Activated CD4-positive, alpha-beta T cell treated with anti-CD3 and anti-CD28 coated beads for 1 hour (primary cell): ENCODE measurements at places on chromosomes 5 and 9.

DNA sequence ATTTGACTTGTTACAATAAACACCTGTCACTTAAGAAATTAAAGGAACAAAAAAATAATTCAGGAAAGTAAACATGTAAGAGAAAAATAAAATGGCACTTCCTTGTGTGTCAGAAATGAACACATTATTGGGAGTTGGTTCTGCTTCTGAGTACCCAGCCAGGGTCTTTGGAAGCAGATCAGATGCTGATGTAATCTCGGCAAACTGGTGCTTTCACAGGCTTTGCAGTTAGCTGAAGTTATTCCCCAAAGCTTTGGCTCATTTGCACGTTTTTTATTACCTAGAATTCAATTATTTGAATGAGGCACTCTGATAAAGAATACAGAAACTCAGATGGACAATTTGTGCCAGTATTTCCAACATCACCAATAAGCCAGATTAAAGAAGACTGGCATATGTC, 10.9 kb downstream of the CDH18 start:
- DNase-seq, result no peak

DNA sequence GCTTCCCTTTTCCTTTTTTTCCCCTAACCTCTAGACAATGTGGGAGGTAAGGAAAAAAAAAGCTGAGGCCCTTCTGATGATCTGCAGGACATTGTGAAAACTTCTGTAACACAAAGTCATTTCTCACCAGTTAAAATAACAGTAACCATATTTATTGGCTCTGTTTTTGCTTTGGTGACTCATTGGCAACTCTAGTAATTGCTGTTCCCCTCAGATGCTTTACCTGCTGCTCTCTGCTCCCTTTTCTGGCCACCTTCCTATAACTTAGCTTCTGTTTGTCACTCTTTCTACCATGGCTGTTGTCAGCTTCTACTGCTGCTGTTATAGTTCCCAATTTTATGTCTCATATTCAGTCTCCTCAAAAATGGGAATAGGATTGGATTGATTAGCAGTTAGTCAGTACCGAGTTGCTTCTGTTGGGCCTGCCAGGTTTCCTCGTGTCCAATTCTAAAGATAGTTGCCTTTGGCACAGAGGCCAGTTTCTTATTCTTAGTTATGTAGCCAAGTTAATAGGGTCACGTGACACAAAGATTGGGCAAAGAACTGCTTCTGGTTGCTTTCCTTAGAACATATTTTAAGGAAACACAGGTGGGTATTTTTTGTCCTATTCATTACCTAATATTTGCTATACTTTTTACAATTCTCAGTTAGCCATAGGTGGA, 16.8 kb downstream of the SCAMP1 start:
- no peak for DNase-seq

GRCh38 chr9:89538871-89539270, 41.0 kb upstream of the SEMA4D start:
- DNase-seq, result no peak

DNA sequence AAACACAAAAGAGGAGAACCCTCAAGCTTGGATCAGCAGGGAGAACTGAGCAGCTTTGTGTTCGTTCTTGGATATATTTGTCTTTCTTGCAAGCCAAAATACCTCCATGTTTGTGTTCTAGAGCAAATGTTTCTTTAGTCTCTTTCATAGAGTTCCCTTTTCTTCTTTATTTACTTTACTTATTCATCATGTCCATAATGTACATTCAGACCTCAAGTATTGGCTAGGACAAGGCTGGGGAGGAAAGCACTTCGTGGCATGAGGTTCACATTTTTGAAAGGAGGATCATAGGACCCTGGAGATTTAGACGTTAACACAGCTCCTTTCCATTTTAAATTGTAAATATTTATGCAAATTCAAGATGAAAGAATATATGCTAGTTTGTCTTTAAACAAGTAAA, 590.2 kb upstream of the MEF2C start:
- DNase-seq, result no peak

- no peak for DNase-seq
These were observed 2.5 kb downstream of the ARHGAP26 start for GRCh38 chr5:142772446-142773293.

GRCh38 chr5:89601880-89602279, 718.9 kb upstream of the MEF2C start:
- DNase-seq, result no peak

- no peak for DNase-seq
These were observed 9.6 kb downstream of the NDST1 start for GRCh38 chr5:150517272-150518152.

GRCh38 chr5:131270809-131271208, 7.0 kb downstream of the CDC42SE2 start:
- no peak for DNase-seq

GRCh38 chr9:113617550-113617949, 154.0 kb downstream of the RGS3 start:
- no peak for DNase-seq

DNA sequence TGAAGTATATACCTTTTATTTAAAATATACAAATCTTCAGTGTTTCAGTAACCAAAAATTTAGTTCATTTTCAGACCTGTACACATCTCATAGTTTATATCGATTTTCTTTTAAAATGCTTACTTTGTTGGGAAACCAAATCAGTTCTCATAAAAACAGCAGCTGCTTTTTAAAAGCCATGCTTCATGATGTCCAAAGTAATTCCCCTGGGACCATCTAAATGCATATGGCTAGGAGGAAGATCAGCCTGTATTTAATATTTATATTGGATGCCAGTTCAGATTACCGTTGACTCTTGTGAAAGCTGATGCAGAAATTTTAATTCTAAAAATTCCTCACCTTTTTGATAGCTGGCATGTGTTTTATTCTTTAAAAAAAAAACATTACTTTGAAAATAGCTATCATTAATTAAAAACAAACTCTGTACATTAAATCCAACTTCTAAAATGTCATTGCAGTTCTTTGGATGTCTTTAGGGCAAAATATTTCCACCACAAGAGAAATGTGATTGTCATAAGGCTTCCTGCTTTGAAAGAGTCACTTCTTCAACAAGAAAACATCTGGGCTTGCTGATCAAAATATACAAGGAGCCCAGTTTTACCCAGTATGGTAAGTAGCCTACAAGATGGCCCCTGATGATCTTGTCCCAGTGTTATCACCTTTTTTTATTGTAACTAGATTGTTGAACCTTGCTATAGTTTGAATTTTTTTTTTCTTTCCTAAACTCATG, 1242.9 kb upstream of the CDH6 start:
- DNase-seq, result no peak

DNA sequence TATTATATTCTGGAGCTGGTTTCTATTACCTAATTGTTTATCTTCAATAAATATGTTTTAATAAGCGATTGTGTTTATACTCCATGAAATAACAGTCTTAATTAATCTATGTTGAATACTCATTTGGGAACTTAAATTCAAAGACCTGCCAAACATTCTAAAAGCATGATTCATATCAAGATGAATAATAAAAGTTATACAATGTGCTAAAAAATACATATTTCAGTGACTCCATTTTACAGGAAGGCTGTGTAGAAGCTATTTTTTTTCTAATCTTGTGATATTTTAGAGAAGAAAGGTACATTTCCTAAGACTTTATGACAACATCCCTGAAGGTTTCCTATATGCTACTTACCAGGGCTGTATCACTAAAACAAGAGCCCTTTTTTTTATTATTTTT, 417.9 kb downstream of the NFIB start:
- DNase-seq, result no peak

DNA sequence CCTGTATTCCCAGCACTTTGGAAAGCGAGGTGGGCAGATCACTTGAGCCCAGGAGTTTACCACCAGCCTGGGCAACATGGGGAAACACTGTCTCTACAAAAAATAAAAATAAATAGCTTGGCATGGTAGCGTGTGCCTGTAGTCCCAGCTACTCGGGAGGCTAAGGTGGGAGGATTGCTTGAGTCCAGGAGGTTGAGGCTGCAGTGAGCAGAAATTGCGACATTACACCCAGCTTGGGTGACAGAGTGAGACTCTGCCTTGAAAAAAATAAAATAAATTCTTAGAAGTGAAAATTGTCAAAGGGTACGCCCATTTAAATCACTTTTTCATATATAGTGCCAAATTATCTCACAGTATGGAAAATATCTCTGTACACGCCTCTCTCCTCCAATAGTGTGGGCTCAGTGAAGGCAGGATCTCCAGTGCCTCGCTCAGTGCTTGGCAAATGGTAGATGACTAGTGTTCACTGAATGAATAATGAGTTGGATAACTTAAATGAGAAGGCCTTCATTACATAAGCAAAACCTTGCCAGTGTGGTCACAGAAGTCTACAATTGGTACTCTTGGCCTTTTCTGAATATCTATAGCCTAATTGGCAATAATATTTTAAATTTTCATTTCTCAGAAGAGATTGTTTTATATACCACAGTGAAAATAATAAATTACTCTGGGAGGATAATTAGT, 9.4 kb upstream of the CCL28 start:
- no peak for DNase-seq

GRCh38 chr9:32783168-32783891, at the start of gene TMEM215:
TSS of gene TMEM215 (plus strand) at chr9:32783540. CDS start at chr9:32784184, 644 bp downstream.
- no peak for DNase-seq

DNA sequence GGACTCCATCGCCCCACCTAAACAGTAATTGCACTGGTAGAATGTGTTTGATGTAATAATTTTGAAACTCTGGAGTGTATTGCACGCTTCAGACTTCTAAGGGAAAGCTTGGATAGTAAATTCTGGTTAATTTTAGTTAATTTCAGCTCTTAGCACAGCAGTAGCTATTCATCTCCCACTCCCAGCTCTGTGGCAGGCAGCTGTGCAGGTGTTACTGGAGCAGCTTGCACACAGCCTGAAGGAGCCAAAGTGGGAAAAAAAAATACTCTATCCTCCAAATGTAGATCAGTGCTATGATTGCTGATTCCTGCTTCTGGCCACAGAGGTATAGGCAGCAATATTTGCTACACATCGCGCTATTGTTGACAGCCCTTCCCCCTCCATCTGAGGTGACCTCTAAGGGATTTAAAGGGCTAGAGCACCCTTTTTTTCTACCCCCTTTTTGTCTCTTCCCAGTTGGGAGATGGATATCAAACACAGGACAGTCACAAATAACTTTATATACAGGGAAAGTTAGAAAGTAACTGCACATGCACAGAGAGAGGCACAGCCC, 97.4 kb downstream of the KCTD16 start:
- no peak for DNase-seq

DNA sequence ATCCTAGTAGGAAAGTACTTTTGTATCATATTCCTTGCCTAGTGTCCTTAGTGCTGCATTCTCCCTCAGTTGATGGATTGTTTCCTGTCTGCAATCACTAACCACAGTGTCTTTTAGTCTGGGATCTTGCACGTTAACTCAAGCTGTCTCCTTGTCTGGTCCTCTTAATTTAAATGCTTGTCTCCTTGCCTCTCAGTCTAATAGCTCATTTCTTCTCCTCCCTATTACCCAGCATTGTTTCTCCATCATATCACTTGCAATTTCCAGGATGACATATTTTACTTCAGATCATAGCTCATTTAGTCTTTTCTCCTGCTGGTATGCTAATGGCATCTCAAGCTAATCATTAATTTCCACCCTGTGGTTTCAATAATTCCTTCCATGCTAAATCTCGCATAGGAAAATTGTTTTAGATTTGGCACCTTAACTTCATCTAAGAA, 2052.0 kb upstream of the C9orf72 start:
- DNase-seq, result no peak

GRCh38 chr9:105855987-105856386, 161.6 kb downstream of the TMEM38B start:
- no peak for DNase-seq

DNA sequence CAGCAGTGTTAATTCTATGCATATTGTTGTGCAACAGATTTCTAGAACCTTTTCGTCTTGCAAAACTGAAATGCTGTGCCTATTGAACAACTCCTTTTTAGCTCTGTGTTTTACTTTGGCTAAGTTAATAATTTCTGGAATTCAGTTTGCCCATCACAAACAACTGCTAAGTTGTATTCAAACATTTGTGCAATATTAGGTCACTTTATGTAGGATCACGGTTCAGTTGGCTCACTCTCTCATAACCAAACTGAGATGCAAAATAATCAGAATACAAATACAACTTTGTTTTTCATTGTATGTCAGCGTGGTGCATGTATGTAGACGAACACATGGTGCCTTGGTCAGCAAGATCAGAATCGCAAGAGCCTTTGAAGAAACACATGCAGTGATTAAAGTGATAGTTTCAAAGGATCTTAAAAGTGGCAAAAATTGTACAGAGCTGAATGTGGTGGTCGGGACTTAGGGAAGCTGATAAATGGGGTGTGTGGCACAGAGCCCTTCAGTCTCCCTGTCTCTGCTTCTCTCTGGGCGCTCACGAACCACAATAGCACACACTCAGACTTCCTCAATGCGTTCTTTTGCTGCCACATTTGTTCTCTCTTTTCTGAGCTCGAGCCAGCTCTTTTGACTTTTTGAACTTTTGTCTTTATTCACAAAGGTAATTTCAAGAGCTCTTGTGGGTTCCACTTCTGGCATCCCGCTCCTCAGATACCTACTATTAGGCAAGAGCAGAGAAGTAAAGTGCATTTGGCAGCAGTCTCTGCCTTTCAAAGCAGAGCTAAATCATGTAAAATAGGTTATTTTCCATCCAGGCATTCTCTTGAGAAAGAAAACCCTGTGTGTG, 112.4 kb upstream of the CTSL start:
- DNase-seq, result no peak

DNA sequence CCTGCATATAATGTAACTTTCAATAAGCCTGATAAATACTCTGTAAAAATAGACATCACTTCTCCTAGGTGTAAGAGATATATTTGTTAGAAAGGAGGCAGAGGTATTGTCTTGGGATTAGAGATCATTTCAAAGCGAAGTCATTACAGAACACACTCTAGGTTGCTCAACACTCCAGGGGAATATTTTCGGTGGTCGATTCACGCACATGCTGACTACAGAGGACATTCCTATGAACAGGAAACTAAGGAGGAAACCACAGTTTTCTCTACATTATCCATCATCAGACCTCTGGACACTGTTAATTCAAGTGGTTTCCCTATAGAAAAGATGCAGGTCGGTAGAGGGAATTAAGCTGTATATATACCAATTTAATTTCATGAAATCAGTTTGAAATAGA, 370.0 kb downstream of the NDUFS4 start:
- DNase-seq, result no peak

GRCh38 chr5:26192486-26192885, 845.9 kb downstream of the CDH9 start:
- no peak for DNase-seq

GRCh38 chr5:160129841-160130240, 10.6 kb upstream of the PWWP2A start:
- DNase-seq, result no peak
